LNCaP clone FGC (cell line): ENCODE measurements at places on chromosomes 1 and 21.

- no peak for DNase-seq
Measured at GRCh38 chr1:222454186-222454585, 93.7 kb downstream of the HHIPL2 start.

GRCh38 chr21:14826630-14827029 is 238.2 kb downstream of the NRIP1 start:
- no peak for DNase-seq

DNA sequence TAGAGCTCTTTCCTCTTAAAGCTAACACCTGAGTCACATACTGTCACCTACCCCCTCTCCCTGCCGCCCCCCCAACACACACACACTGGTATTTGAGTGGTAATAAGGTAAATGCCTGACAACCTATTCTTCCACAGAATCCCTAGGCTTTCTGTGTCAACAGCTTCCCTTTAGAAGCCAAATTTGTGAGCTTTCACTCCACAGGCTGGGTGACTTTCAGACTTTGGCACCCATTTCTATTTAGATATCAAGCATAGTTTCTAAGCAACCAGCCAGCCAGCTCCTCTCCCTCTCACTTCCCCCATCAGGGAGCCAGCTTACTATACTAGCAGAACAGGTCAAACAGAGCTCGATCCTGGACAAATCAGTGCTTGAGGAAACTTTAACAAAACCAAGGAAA is 3.2 kb upstream of the C1orf74 start:
- peak; percentile 96 for DNase-seq

DNA sequence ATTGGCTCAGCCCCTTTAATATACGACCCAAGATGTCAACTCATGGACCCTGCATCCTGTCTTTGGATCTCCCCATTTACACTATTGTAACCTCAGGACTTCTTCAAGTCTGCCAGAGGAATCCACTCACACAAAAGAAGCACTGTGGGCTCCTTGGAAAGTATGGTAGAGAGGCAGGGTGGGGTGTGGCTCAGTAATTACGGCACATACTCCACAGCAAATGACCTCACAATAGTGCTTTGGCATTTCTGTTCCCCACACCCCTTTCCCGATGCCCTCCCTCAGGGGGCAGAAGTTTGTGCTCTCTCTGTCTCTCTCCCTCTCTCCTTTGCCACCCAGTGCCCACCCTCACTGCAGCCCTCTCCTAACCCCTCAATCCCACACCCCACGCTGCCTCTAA is 27.8 kb upstream of the IFNAR2 start:
- DNase-seq = no peak

GRCh38 chr1:48645883-48646282 is 130.8 kb downstream of the BEND5 start:
- DNase-seq = no peak

DNA sequence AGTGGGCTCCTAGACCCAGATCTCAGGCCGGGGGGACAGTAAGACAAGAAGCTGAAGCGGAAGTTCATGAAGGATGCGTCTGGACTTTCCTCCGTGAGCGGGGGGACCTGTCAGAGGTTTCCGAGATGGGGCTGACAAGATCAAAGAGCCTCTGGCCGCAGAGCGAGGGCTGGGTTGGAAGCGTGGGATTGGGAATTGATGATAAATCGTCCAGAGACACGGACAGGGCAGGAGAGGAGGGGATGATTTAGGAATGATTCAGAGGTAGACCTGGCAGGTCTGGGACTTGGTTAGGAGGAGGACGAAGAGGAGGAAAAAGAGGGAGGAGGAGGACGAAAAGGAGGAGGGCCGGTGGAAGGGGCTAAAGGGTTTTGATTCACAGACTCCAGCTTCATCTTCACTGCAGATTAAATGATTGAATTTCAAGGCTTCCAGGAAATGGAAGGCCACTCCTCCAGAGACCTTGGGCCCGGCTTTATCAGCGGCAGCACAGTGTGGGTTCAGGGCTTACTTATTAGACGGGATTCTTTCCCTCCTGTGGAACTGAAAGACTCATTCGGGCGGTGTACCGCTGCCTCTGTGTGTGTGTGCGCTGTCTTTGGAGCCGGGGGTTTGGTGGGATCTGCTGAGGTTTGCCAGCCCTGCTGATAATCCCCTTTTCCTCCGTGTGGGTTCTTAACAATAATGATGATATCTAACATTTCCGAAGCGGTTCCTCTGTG is 85.7 kb upstream of the SLC45A1 start:
- no peak for DNase-seq

DNA sequence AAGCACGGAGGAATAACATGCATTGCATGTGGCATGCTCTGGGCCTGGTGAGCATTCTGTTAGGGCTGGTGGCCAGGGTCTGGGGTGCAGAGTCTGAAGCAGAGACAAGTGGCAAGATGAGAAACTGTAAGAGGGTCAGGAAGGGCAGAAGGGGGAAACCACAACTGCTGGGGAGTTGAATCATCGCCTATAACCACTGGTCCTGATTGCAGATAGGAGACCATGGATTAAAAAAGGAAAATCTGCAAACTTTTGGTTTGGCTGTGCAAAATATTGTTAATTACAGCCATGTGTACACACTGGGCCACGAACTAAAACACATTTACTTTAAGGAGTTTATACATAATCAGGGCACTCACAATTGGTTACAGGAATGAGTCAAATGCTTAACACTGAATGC is 76.6 kb downstream of the TGFBR3 start:
- no peak for DNase-seq

DNA sequence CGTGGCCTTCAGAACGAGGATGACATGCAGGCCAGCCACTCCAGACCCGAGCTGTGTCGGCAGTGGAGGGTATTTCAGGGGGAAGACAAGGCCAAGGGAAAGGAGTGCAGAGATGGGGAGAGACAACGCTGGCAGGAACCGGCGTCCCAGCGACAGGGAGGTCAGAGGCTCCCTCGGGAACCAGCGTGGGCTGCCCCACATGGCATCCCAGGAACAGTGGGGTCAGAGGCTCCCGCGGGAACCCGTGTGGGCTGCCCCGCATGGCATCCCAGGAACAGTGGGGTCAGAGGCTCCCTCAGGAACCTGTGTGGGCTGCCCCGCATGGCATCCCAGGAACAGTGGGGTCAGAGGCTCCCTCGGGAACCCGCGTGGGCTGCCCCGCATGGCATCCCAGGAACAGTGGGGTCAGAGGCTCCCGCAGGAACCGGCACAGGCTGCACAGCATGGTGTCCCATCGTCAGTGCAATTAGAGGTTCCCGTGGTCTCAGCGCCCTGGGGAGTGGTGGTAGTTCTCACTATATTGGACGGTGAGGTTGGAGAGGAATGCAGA is 43.0 kb downstream of the SLC19A1 start:
- no peak for DNase-seq

- DNase-seq = no peak
Measured at GRCh38 chr1:64121766-64122385, 81.5 kb upstream of the UBE2U start.

DNA sequence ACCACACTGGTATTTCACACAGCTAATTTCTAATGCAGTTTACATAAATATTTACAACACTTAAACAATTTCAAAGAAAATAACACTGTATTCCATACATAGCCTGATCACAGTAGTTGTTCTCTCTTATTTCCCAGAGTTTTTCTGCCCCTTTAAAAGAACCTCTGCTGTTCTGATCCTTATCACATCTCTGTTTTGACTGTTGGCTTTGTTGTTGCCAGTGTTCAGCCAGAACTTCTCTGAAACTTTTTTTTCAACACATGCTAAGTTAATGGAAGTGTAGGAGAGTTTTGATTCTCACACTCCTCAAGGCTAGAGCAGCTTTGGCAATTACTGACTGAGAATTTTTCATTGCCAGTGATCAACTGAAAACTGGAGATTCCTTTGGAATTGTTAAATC is 11.1 kb downstream of the SELE start:
- DNase-seq = no peak

DNA sequence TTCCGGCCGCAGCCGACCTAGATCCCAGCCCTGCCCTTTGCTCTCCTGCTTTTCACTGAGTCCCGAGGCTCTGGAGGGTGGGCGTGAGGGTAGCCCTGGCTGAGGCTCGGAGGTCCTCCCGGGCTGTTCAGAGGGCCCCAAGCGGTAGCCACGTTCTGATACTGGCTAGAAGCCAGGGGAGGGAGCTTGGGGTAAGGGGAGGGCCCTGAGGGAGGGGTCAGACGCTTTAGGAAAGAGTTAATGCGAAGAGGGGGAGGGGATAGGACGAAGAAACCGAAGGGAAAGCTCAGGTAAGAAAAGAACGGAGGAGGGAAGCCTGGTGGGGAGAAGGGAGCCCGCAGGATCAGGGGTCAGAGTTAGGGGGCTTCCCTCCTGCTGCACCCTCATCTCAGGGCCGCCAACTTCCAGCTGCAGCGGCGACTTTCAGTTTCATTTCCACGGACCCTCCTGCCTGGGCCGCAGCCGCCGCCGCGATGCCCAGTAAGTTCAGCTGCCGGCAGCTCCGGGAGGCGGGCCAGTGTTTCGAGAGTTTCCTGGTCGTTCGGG is at the start of gene MOV10:
TSS of gene MOV10 (plus strand) at position 220 of the 546 bp plus-strand sequence. CDS start at position 474, 254 bp downstream.
- no peak for DNase-seq

DNA sequence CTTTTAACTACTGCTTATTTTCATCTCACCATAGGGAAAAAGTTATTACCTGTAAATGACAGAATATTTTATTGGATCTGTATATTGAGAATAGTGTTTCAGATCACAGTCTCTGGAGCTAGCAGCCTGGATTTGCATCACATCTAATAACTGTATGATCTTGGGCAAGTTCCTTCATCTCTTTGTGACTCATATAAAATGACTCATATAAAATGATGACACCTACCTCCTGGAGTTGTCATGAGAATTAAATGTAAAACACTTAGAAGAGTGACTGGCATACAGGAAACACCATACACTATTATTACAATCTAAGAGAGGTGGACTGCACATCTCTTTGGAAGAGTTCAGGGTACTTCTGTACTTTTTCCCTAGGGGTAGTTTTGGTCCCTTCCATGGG is 421.3 kb downstream of the NEGR1 start:
- DNase-seq = no peak

GRCh38 chr1:185200889-185201288 is 43.9 kb downstream of the SWT1 start:
- DNase-seq = no peak

DNA sequence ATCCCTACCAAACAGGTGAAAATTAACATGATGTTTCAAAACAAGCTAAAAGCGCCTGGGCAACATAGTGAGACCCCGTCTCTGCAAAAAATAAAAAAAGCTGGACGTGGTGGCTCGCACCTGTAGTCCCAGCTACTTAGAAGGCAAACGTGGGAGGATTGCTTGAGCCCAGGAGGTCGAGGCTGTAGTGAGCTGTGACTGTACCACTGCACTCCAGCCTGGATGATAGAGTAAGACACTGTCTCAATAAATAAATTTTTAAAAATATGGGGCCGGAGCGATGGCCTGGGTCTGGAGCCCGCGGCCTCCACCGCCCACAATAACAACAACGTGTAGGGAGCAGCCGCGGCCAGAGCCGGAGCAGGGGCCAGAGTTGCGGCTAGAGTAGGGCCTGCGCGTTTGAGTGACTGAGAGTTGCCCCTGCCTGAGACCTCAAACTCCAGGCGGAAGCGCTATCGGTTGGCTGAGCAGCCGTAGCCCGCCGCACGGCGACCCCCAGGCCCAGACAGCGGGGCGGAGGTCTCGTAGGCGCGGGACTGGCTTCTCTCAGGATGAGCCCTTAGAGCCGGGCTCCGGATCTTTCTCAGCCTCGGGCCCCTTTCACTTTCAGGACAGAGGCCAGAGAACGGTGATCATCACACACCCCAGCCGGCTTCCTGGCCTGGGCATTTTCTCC is 41.4 kb downstream of the ZMYM1 start:
- no peak for DNase-seq

- DNase-seq = no peak
Measured at GRCh38 chr21:33396951-33397350, 6.3 kb upstream of the IFNGR2 start.

DNA sequence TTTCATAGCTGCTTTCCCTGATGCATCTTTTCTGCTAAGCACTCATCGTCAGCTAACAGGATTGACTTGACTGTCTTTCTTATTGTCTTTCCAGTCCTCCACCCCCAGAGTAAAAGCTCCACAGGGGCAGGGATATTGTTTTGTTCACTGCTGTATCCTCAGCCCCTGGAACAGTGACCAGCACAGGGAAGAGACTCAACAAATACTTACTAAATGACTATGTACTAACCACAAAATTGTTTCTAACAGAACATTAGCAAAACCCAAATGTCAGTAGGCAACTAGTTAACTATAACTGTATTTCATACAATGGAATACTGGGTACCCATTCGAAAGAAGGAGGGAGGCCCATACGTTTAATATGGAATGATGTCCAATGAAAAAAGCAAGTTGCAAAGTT is 53.0 kb downstream of the BCAR3 start:
- no peak for DNase-seq

- DNase-seq = no peak
Measured at GRCh38 chr1:157081707-157082106, 17.9 kb downstream of the ETV3L start.

DNA sequence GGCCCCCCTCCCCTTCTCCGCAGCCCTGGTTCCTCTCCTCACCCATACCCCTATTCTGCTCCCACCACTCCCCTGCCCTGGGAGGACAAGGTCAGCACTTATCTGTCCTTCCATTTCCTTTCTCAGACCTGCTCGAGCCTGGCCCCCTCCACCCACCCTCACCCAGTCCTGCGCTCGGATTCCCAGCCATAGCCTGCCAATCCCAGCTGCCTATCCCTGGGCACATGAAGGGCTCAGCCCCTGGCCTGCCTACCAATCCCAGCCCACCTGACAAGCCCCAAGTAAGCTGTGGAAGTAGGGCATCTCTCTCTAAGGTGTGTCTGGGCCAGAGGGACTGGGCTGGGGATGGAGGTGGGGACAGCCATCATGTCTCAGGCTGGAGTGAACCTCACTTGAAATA is 5.4 kb downstream of the BLACAT1 start:
- no peak for DNase-seq

- DNase-seq = no peak
Measured at GRCh38 chr1:156754219-156754618, 2.7 kb upstream of the HDGF start.

GRCh38 chr1:65332821-65333220 is 23.5 kb downstream of the DNAJC6 start:
- DNase-seq = no peak

DNA sequence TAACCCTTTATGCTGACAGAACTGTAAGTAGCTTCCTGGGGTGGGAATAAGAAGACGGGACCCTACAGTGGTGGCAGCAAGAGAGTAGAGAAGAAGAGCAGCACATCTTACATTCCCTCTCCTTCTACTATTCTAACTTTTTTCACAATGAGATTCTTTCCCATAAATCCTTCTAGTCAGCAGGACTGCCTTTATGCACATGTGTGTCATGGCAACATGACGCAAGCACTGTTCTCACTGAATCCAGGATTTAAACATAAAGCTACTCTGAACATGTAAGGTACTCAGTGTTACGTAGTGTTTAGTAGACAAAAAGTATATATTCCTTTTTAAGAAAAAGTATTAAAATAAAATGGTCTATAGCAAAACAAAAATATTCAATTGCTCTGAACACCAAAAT is 309.7 kb upstream of the LYPLAL1 start:
- no peak for DNase-seq

DNA sequence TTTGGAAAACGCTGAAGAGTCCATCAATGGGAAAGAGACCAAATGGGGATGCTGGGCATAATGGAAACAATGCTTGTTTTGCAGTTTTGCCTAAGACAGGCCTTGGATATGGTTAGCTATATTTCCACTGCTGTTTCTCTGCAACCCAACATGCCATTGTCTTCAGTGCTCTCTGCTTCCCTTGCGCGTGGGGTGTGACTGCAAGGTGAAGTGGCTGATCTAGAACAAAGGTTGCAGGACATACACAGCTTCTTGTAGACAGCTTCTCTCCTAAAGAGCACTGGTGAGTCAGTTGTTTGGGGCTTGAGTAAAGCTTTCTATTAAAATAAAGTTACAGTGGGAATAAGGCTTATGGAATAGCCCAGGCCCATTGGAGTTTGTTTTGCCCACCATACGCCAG is 33.0 kb downstream of the RUNX1 start:
- no peak for DNase-seq
